ENCODE measurements at places on chromosomes 1 and 21.

DNA sequence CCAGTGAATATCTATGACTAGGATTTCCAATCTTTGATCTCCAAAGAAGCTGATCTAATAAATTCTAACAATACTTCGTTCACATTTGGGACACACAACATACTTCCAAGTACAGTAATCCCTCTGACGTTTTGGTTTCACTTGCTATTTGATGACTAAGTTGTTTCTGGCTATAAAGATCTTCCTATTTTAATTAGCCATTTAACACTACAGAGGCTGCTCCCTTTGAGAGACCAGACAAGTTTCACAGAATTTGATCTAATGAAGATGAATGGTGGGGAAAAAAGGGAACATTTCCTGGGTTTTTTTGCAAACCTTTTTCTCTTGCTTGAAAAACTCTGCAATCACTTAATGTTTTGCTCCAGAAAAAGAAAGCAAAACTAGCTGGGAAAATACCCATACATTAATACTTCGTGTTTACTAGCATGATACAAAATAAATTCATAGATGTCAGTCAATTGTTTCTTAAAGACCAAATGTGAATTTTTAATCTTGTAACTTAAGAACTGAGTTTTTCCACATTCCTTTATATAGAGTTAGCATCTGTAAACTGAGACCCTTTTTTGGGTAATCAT lies 28.0 kb upstream of the GLIS1 start:
- no peak for DNase-seq

DNA sequence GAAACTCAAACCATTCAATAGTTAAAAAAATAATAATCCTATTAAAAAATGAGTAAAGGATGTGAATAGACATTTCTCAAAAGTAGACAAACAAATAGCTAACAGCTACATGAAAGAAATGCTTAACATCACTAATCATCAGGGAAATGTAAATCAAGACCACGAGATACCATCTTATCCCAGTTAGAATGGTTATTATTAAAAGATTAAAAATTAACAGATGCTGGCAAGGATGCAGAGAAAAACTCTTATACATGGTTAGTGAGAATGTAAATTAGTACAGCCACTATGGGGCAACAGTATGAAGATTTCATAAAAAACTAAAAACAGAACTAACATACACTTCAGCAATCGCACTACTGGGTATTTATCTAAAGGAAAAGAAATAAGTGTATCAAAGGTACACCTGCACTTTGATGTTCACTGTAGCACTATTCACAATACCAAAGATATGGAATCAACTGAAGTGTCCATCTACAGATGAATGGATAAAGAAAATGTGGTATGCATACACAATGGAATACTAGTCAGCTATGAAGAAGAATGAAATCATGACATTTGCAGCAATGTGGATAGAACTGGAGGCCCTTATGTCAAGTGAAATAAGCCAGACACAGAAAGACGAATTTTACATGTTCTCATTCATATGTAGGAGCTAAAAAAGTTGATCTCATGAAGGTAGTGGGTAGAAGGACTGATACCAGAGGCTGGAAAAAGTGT lies 117.9 kb downstream of the ACBD6 start:
- DNase-seq: no peak

DNA sequence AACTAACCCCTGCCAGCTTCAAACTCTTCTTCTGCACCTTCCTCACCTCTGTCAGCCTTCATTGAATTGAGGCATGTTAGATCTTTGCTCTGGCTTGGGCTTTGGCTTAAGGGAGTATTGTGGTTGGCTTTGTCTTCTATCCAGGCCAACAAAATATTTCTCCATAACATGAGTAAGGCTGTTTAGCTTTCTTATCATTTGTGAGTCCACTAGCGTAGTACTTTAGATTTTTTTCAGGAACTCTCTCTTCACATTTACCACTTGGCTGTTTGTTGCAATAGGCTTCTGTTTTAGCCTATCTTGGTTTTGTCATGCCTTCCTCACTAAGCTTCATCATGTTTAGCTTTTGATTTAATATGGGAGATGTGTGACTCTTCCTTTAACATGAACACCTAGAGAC lies 417.5 kb downstream of the NCAM2 start:
- DNase-seq: no peak

DNA sequence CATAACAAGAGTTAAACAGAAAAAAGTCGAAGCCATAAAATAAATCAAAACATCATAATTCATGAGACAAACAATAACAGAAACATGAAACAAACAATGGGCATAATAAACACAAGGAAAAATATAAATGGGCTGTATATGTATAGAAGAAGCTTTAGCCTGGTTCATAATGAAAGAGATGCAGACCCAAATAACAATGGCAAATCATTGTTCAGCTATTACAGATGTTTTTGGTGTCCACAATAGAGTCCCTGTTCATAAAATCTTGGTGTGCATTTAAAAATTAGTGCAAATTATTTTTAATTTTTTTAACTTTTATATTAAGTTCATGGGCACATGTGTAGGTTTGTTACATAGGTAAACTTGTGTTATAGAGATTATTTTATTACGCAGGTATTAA lies 1185.9 kb upstream of the B3GALT2 start:
- DNase-seq: no peak

DNA sequence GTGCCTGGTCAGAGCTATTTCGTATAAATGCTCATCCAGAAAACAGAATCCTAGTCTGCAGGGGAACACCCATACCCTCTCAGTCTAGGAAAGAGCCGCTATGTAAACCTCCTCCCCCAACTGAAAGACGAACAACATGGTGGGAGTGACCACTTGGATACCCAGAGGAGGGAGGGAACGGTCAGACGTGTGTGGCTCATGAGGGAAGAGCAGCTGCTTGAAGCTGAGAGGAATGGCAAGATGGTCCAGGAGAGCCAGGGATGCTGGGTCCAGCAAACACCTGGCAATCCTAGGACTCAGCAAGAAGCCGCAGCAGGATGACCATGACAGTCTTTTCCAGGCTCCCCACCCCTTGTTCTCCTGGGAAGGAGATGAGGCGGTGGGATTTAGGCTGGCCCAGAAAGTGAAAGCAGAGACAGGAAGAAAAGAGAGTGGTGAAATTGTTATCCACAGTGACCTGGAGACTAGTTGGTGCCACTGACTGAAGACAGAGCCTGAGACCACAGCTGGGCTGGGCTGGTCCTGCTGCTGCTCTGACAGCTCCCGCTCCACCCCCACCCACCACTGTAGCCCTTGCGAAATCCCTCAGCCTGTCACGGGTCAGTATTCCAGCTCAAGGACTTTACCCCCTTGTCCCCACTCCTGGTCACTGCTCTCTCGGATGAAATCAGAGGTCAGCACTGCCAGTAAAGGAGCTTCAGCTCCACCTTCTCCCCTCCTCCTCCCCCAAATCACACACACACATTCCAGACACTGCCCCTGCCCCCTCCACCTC lies 3.6 kb downstream of the CERS2 start:
- DNase-seq: no peak

DNA sequence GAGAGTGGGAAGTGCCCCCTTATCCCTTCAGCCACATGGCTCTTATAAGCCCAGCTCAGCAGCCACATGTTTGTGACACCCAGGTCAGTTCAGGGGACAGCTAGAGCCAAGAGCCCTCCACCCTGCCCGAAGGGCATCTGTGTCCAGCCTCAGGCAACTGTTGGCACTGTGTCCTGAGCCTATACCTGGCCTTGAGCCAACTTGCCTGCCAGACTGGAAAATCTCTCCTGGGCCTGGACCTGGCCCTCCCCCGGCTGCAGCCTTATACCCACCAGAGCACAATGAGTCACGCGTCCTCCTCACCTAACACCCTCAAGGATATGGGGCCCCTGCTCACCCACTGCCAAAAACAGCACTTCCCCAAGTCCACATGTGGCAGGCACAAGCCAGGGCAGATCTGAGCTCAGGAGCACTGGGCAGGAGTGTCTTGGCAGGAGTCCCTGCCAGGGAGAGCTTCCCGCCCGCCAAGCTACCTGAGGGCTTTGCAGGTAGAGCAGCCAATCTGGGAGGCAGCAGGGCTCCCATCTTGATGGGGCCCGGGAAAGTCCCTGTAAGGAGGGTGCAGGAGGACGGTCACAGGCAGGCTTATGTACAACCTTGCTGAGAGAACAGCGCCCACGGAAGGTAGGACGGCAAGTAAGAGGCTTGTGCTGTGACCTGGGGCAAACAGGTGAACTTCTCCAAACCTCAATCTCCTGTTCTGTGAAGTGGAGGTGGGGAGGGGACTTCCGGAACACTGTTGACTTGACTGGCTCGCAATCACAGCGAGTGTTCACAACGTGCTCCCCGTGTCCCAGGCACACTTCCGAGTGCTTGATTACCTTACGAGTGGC lies 19.8 kb upstream of the HSPG2 start:
- DNase-seq: peak; percentile 59

- DNase-seq: no peak
Observed at GRCh38 chr21:41765420-41765821, 1.4 kb downstream of the RIPK4 start.

DNA sequence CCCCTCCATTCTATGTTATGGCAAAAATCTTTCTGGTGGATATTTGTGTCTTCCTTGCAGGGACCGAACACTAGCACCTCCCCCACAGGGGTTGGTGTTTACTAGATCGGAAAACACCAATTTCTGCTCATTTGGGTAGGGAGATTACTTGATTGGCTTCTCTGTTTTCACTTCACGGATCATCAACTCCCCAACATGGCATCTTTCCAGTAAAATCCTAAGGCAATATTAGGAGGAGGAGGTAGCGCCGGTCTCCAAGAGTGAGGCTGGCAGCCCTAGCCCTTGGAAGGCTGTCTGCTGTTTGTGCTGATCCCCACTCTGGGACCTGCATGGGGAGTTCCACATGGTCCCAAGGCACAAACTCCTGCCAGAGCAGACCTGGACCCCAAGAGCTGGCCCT lies 12.2 kb downstream of the VASH2 start:
- no peak for DNase-seq

GRCh38 chr1:81406292-81406999 lies 394.3 kb upstream of the ADGRL2 start:
- no peak for DNase-seq

DNA sequence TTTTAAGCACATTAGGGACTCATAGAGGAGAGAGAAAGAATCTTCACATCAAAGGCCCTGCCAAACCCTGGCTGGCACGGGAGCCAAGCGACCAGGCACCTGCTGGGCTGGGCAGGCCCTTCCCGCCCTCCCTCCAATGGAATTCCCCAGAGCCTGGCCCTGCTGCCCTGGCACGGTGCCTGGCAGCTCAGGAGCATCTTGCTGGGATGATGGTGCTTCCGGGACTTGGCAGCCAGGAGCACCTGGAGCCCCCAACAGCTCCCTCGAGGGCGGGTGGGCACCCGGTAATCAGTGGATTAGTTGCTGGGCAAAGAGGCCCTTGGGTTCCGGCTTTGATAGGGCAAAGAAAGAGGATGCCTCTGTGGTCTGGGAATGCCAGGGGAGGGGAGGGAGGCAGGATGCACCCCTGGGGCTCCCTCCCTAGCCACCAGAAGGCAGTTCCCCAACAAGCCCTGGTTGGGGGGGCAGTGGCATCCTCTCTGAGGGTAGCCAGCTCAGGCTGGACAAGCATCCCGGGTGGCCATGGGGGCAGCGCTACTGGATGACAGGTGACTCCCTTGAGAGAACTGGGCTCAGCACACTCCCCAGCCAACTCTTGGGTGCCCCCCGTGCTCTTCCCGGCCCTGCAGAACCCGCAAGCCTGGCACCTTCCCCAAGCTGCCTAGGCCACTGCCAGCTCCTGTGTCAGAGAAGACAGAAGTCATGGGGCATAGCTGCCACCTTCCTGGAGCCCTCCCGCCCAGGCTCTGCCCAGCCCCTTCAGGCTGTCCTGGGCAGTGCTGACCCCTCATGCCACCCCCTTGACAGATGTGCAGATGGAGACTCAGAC lies 26.4 kb downstream of the KRTAP10-1 start:
- no peak for DNase-seq

GRCh38 chr1:183467687-183468086 lies 4.6 kb upstream of the SMG7 start:
- no peak for DNase-seq

GRCh38 chr1:165828103-165828668 lies 772 bp downstream of the UCK2 start:
- DNase-seq: no peak

GRCh38 chr1:248849152-248849551 lies 9.7 kb downstream of the ZNF692 start:
- no peak for DNase-seq

GRCh38 chr1:165371588-165372225 lies 15.2 kb upstream of the LMX1A start:
- no peak for DNase-seq

DNA sequence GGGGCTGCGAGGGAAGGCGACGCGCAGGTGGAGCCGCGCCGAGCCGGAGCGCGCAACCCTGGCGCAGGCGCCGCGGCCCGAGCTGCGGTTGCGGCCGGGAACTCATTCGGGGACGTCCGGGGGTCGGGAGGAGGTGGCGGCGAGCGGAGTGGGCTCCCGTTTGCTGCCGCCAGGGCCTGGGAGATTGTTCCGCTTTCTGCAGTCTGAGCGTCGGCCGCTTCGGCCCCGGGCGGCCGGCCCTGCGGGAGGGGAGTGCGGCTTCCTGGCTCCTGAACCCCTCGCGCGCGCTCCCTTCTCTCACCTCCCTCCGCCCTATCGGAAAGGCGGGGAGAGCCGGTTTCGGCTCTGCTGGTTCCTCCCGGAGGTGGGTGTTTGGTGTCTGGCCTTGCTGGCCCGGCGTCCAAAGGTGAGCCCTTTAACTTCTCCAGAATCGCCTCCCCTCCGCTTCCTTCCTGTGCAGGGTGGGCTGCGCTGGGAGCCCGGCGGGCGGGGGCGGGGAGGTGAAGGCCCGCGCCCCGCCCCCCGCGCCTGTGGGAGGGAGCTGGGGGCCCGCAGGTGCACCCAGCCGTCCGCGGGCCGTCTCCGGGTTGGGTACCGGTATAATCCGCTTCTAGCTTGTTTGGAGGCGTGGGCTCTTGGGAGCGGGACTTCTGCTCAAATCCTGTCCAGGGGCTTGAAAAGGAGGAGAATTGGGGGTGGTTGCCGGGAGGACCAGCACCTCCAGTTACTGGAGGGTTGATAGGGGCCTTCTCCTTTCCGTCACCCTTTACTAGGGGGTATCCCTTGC lies 683 bp downstream of the LRRC8D start:
- DNase-seq: peak; percentile 72

DNA sequence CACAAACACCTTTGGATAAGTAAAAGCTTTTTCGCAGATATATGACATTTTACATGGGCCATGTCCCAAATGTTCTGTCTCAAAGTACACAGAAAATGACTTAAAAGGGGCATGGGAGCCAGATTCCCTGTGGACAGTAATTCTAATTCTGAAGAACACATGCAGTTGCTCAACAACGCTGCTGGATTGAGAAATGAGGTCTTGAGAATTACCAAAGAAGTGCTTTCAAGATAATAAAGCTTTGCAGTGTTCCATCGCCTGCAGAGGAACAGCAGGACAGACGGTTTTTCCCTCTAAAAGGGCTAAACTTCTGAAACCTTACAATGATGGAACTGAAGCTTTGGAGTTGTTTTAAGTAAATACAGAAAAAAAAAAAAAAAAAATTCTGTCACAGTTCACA lies 55.3 kb upstream of the HSPA13 start:
- DNase-seq: no peak

- no peak for DNase-seq
Observed at GRCh38 chr1:1399872-1400575, 889 bp upstream of the CCNL2 start.

Data from activated T-cell treated with anti-CD3 and anti-CD28 coated beads, Interleukin-2, amount 50 U/mL, for 1 hour (primary cell).